ENCODE measurements at places on chromosomes 4 and X.

- no peak for DNase-seq
Observed at GRCh38 chr4:100949350-100949935, 397.9 kb downstream of the PPP3CA start.

DNA sequence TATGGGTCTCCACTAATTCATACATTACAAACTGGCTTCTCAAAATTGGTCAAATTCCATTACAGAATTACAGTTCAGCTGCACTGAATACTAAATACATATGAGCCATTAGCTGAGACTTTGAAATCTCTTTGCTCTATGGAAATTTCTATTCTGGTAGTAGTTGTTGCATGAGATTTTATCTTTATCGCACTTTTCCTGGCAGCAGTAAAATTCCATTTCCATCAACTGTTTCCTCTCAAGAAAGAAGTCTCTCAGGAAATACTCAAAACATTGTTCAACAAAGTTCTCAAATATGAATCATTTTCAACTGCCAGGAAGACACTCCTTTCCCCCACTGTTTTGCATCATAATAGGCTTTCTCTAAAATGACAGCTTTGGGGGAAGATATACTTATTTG lies 51.3 kb downstream of the ATP11C start:
- DNase-seq = no peak

- DNase-seq = no peak
Observed at GRCh38 chrX:135086197-135086854, 34.0 kb downstream of the ETDB start.

DNA sequence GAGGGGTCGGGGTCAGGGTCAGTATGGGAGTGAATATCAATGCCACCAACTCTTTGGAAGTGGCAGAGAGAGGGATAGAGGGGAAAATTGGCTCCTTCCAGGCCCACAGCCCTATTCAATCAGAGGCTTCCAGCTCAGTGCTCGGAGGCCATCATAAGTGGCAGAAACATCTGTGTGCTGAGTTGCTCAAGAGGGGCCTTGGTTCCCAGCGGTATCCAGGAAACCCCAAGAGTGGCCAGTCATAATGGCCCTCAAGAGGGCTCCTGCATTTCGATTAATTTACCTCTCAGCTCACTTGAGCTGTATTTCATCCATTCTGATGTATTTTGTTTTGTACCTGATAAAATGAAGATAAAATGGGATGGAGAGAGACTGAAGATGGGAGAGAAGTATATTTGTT lies 154.3 kb upstream of the EOLA2 start:
- no peak for DNase-seq

DNA sequence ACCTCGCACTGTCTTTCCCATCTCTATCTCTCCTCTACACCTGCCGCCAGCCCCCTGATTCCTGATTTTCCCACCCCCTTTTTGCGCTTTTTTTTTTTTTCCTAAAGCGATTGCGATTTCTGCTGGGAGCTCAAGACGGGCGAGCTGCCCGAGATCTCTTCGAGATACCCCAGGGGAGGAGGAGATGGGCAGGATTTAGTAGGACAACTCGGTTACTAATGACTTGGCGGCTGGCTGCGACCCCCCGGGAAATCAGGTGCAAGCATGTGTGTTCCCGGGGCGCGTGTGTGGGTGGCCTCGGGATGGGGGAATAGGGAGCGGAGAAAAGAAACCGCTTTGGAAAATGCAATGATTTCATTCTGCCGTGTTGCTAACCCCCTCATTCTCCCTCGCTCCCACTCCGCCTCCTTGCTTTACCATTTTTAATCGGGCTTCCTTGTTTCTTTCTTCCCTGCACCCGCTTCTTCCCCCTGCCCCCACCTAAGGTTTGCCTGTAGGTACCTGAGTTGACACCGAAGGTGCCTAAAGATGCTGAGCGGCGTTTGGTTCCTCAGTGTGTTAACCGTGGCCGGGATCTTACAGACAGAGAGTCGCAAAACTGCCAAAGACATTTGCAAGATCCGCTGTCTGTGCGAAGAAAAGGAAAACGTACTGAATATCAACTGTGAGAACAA lies 4.4 kb downstream of the SLITRK2 start:
- DNase-seq = no peak

GRCh38 chr4:185510806-185511205 lies 24.5 kb downstream of the PDLIM3 start:
- no peak for DNase-seq

DNA sequence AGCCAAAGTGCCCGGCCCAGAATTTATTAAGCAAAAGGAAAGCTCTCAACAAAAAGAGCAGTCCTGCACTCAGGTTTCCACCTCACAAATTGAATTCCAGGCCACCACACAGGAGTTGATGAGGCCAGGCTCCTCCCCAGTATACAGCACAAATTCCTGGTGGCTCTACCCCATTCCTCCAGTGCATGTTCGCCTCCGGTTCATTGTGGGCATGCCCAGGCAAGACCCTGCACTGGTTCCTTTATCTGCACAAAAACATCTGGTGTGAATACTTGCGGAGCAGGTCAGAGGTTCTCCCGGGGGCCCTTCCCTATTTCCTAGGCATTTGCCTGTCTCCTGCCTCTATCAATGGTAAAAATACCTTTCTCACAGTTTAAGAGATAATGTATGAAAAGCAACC lies 195.2 kb upstream of the ANXA10 start:
- peak; percentile 71 for DNase-seq

GRCh38 chr4:99790796-99791617 lies 25.6 kb upstream of the DAPP1 start:
- no peak for DNase-seq

DNA sequence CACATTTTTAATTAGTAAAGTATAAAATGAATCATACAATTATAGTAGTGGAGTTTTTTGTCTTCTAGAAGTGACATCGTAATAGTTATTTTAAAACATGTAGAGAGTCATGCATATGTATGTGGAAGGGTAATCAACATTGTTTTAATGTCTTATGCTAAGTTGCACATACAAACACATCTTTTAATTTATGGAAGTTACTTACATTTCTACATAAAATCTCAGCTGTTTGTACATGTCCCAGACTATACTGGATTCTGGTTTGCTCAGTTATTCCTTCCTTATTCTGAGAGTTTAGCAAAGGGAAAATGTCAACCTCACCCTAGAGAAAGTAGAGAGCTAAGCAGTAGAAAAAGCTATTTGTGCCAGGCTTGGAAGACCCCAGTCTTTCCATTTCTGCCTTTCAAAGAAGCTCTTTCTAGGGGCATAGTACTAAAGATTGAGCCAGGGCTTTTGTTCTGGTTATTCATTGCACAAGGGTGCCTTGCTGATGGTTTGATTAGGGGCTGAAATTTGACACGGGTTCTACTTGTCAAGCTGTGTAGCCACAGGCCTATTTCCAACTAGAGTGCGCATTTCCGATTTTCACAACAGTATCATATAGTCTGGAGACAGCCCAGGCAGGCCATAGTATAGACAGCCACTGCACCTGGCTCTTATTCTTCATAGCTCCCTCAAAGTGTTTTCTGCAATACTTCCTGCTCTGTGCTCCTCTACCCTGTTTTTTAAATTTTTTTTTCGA lies 106.3 kb downstream of the RPA4 start:
- DNase-seq = no peak

GRCh38 chr4:178240891-178241290 lies 798.7 kb upstream of the AGA start:
- DNase-seq = no peak

- DNase-seq = no peak
Observed at GRCh38 chrX:12844319-12844718, 22.6 kb upstream of the TLR7 start.

- DNase-seq = peak; percentile 71
Observed at GRCh38 chr4:61517144-61517543, 317.0 kb downstream of the ADGRL3 start.

DNA sequence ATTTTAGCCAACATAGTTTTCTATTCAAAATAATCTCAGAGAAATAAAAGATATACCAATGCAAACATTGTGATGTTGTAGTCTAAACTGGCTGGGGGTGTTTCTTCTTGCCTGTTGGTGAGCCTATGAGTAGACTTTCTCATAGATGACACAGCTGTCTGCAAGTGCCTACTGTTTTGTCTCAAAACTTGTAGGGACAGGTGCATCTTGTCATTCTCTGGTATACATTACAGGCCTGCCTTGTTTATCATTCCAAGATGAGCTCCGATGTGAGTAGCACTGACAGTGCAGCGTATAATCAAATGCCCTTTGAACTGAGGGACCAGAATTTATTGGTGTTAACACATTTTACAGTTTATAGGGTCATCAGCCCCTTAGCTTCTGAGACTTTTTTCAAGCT lies 353.8 kb downstream of the PRDM5 start:
- DNase-seq = no peak

GRCh38 chrX:53135581-53135980 lies 41.6 kb downstream of the KANTR start:
- DNase-seq = no peak

DNA sequence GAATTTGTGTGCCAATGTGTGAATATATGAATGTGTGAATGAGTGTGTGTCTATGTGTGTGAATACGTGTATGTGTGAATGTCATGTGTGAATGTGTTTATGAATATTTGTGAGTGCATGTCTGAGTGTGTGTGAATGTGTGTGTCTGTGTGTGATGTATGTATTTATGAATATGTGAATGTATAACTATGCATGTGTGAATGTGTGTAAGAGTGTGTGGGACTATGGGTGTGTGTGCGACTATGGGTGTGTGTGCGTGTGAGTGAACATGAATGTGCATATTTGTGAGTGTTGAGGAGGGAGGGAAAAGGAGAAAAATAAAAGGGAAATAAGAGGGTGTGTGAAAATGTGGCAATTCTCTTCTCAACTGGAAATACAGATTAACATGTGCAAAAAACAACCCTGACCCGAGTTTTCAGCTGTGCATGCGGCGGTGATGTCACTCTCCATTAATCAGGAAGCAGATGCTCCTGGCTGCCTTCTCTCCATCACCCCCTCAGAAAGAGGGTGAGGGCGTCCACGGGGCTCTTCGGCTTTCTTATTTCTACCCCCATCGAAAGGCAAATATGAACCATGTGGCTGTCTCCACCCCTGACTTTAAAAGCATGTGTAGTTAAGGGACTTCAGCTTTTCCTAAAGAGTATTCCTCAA lies 219.8 kb downstream of the MAML3 start:
- no peak for DNase-seq

DNA sequence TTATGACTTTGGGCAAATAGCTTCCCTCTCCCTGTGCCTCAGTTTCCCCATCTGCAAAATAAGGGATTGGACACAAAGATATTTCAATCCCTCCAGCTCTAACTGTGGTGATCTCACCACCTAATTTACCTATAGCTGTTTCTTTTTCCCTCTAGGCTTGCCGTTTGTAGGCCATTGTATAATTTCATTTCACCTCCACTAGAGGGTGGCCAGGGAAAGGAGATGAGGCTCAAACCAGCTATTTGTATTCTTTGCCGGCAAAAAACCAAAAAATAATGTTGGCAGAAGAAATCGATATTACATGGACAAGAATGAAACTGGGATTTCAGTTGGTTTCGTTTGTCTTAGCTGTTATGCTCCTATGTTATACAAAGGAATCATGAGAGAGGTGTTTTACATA lies 36.1 kb upstream of the DOCK11 start:
- no peak for DNase-seq

- DNase-seq = no peak
Observed at GRCh38 chrX:39782276-39782675, 315.5 kb downstream of the BCOR start.

DNA sequence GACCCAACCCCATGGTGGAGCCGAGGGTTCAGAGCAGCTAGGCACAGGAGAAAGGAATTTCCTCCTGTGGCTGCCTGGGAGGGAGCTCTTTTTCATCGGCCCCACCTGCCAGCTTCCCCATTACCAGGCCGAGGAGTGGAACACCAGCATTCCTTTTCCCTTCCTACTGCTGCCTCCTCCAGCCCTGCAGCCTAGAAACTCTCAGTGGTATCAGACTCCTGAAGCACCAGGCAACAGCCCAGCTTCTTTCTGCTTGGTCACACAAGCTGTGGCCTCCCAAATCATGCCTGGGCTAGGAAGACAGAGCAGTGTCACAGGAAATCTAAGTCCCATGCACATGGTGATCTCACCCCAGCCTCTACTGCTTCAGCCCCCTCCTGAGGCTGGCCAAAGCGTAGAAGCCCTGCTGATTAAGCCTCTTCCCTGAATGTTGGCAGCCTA lies 30.1 kb downstream of the RTL5 start:
- DNase-seq = no peak

DNA sequence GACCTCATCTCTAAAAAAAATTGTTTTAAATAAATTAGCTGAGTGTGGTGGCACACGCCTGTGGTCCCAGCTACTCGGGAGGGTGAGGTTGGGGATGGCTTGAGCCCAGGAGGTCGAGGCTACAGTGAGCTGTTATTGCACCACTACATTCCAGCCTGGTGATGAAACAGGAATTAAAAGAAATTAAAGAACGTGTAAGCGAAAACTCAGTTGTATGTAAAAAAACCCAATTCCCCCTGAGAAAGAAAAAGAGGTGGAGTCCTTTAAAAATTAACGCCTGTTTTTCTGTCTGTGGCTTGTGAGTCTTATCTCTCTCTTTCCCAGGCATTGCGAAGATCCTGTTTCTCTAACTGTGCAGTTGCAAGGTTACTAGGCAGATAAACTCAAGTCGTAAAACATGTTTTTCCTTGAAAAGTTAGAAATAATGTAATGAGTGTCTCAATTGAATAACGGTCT lies 22.1 kb downstream of the EPGN start:
- DNase-seq = no peak

- no peak for DNase-seq
Observed at GRCh38 chr4:130820448-130820847, 1724.5 kb downstream of the C4orf33 start.
